ENCODE measurements at places on chromosomes 2 and 18.

DNA sequence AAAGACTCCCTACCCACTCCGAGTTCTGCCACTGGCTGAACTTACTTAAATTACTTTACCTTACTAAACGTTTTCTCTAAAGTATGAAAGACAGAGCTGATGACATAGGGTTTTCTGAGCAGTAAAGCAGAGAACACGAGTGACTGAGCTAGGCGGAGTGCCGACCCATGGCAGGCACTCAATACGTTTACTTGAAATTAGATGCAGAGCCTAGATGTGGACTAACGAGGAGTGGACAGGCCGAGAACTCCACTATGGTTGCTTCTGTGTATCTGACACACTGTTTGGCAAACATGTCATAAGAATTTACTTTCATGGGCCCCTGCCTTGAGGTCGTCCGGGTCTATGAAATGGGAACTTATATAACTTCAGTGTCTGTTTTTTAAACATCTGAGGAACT lies 471.0 kb downstream of the STK39 start:
- DNase-seq, result no peak

DNA sequence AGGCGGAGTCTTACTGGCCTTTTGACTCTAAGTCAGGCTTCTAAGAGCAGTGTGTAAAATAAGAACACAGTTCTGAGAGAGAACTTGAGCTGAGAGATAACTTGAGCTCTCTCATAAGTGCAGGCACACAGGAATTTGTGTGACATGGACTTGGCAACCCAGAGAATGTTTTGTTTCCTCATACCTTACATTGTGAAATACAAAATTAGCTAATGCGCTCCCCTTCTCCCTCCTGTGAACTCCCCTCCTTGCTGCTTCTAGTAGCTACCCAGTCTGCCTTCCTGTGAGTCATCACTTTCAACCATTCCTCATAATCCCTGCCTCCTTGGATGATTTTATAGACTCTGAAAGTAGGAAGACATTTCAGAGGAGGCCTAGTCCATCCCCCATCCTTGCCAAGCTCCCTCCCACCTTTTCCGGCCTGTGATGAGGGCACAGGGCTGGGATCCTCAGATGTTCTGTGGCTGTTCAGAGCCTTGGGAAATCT lies 22.6 kb downstream of the FER1L5 start:
- DNase-seq, result peak; percentile 80

DNA sequence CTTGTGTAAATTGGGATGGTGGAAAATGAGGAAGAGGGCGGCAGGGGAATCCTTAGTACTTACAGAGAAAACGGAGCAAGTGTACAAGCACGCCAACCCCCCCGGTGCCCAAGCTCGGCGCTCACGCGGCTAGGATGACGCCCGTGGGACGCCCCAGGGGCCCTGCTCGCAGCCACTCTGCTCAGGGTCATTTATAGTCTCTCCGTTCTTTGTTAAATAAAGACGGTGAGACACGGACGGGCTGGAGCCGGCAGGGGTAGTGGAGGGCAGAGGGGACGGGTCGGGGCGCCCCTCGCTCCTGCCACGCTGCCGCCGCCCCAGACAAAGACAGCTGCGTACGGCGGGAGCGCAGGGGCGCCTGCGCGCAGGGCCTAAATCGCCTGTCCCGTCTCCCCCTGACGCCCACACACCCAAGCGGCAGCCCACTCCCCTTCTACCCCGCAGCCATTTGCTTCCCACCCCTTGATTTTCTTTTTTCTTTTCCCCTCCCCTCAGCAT lies 37.8 kb downstream of the PCBP1 start:
- peak; percentile 96 for DNase-seq

DNA sequence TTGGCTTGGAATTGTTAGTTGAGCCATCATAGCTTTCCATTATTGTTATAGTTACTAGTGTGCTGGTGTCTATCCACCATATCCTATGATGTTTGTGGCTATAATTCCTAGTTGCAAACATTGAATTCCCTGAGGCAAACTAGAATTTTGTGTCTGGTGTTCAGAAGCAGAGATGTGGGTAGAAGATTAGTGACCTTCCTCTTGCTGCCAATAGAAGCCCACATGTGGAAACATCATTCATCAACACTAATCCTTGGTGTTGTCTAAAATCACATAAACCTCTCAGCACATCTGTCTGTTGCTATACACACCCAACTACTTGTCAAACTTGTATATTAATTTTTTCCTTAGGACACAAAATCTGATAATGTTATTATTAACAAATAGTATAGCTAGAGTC lies 374.1 kb downstream of the TGIF1 start:
- no peak for DNase-seq

DNA sequence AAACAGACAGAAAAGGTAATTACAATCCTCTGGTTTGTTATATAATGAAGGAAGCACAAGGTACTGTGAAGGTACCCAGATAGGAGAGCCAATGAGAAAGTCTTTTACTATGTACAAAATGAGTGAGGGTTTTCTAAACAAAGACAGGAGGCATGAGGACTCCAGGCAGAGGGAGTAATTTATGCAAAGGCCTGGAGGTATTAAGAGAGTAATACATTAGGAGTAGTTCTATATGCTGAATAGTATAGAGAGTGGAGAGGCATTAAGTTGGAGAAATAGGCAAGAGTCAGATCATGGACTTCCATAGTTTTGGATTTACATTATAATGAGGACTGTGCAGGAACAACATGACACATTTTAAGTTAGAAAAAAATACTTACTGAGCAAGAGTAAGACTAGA lies 216.0 kb downstream of the SCG2 start:
- no peak for DNase-seq

- no peak for DNase-seq
These were observed 162.3 kb downstream of the TGIF1 start for GRCh38 chr18:3612315-3612714.

- DNase-seq, result no peak
These were observed 35.2 kb downstream of the TTLL4 start for GRCh38 chr2:218745559-218746469.

DNA sequence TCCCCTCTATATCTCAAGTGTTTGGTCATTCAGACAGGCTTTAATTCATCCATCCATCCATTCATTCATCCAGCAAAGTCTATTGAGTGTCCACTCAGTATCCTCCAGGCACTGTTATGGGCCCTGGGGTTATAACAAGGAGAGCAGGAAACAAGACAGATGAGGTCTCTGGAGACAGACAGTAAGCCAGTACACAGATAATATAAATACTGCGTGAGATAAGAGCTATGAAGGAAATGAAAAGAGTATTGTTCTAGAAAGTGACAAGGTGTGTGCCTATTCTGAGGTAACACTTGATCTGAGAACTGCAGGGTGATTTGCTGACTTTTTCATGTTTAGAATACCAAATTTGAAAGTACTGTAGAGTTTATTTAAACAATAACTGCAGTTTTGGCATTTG lies 98.3 kb downstream of the OSBPL6 start:
- no peak for DNase-seq

GRCh38 chr18:56952026-56952425 lies 194.9 kb upstream of the BOD1L2 start:
- no peak for DNase-seq

DNA sequence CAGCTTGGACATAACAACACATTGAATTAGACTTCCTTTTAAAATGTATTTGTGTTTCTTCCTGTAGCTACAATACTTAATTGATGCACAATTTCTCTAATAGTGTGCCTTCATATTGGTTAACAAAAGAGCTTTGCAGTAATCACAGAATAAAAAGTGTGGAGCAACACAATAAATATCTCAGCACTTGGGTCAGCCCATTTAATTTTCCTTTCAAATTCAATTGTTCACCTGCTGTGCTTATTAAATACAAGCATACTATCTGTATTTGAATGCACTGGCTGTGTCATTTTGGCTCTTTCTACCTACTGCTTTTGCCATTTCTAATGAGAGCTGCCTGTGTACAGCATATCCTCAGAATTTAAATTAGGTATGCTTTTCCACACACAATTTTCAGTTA lies 1641.3 kb upstream of the SLC39A10 start:
- DNase-seq, result no peak

- peak; percentile 85 for DNase-seq
These were observed 754.9 kb downstream of the RNF144A start for GRCh38 chr2:7672027-7672684.

DNA sequence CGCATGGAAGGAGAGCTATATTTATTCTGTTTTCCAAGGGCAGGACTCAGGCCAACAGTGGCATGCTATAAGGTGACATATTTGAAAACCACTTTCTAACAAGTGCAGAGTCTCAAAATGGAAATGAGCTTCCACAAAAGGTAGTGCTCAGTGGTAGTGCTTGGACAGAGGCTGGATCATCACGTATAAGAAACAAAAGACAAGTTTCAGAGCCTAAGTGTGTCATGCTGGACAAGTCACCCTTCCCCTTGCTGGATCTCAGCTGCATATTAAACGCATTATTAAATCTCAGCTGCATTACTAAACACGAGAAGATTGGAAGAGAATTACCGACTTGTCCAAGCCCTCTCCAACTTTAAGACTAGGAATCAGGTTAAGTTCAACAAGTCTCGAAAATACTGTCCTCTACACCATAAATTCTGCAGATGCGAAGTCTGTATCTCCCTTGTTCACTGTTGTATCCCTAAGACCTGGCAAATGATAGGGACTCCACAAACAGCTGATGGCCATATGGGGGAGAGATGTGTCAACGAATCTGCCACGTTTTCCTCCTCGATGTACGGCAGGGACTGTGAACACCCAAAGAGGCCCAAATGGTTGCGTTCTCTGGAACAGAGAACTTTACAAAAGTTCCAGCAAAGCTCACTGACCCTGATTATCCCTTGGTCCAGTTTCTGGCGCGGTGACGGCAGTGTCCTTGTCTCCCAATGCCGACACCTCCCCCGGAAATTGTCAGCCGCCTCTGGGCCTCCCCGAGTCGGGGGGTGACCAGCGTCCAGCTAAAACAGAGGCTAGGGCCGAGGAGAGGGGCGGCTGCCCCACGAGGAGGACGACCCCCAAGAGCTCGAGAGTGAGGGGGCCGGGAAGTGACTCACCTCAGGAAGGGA lies 611 bp downstream of the NOL10 start:
- peak; percentile 35 for DNase-seq

DNA sequence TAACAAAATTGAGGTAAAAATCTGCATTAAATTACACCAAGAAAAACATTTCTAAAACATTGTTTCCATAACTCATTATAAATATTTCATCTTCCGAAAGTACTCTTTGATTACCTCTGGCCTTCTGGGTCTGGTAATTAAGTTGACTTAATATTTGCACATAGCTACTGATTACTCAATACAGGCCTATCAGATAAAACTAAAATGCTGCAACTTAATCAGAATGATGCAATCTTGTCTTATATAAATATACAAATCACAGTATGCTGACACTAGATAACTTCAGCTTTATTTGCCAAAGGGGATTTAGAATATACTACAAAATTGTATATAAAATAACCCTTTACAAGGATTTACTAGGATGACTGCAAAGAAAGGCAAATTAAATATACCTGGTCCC lies 49.3 kb downstream of the SLC35F5 start:
- no peak for DNase-seq

DNA sequence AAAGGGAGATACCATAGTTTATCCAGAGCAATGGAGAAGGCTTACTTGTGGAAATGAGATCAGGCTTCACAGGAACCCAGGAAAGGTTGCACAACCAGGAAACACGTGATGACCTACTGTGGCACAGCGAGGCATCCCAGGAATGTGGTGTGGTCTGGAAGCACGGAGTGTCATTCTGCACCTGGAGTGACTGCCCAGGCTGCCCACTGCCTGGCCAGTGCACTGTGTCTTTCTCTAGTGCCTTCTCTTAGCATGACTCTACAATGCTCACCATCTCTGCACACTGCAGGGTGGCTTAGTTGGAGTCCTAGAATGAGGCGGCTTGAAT lies 48.9 kb downstream of the CHST9 start:
- no peak for DNase-seq

DNA sequence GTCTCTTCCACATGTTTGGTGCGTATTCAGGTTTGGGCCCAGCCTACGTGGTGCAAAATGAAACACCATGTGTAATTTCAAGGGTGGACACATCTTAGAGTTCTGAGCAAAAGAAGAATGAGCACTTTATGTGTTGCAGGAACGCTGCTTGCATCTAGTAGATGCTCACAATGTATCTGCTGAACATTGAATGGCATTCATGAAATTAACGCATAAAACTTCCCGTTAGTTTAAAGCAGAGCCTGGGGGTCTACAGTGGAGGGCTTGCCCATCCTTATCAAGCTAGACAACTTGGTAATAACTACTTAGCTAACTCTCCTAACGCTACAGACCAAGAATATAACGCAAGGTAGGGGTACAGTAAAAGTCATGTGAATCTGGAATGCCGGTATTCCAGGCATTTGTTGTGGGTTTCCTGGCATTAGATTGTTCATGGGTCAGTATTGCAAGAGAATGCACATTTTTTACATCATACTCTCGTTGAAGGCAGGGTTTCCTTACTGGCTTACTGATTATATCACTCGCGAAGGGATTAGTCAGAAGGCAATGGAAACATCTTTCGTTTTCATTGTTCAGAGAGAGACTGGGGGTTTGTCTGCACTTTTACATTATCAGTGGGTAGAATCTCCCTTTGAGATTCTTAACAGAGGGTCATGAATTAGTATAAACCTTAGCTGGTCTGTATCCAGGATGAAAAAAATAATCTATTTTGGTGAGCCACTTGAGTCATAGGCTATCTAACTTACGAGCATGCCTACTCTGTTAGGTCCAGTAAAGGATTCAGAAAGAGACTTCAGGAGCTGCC lies 229.5 kb upstream of the EPAS1 start:
- no peak for DNase-seq

- no peak for DNase-seq
These were observed 12.7 kb downstream of the FBLN7 start for GRCh38 chr2:112150851-112151250.

DNA sequence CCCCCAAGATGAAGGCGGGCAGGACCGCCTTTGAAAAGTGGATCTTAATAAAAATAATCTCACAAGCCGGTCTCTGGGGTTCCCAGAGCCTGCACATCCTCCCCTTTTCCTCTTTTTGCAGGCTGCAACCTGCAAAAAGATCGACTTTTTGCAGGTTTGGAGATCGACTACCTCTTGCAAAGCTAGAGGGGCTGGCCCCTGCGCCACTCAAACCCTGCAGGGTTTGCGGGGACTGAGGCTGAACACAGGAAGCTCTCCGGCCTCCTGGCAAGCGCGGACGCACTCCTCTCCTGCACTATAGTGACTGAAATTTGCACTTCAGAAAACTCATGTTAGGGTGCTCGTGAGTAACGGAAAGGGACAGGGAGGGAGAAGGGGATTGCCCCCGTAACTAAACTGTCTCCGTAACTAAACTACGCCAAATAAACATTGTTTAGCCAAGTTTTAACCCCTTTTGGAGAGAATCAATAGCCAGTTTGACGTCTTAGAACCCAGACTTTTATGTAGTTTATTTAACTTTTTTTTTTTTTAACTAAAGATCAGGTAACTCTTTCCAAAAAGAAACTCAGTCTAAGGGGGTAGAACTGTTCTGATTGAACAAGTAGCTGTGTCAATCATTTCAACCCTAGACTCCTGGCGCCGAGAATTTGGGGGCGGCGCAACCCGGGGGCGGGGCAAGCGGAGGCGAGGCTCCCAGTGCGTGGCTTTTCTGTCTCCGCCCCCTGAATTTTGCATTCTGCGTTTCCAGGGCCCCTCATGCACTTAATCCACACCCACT lies 2.5 kb downstream of the IGFBP5 start:
- peak; percentile 18 for DNase-seq

DNA sequence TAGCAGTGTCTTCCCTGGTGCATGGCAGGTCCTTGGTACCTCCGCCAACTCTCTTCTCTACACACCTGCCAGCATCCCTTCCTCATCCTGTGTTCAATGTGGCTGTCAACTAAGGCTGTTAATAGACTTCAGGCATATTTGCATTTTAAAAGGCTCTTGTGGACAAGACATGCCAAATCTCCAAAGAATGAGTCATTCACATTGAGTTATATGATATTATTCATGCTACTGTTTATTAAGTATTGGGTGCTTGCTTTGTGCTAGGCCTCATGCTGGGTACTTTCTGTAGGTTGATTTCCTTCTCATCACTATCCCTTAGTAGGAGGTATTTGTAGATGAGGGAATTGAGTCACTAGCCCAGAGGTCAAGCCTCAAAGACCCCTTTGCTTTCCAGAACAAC lies 5.2 kb downstream of the MYO1B start:
- no peak for DNase-seq

Data from suppressor macrophage (primary cell).